ENCODE measurements at places on chromosomes 1 and 21. TPM values are rescaled to one million over a fixed set of nuclear protein-coding genes. Genes with fewer than 3 reads are reported as not detected.

The NUAK2 gene
- 17.6 TPM for polyA plus RNA-seq

The CRYBG2 gene
- polyA plus RNA-seq: not detected

The ANKRD13C gene
- 8.3 TPM for polyA plus RNA-seq

The LCE1E gene
- not detected for polyA plus RNA-seq

The CYP4Z1 gene
- not detected for polyA plus RNA-seq

The RUNX1 gene
- 45.0 TPM for polyA plus RNA-seq

The ATP1A2 gene
- 0.15 TPM for polyA plus RNA-seq

The HES3 gene
- polyA plus RNA-seq: not detected

The OVAAL gene
- polyA plus RNA-seq: not detected

The ECM1 gene
- 230 TPM for polyA plus RNA-seq

The LCE2A gene
- polyA plus RNA-seq: 0.50 TPM

The COL11A1 gene
- polyA plus RNA-seq: 4.6 TPM

The ANGPTL1 gene
- 0.03 TPM for polyA plus RNA-seq

The WDR64 gene
- polyA plus RNA-seq: not detected

The OR2L2 gene
- polyA plus RNA-seq: not detected

The C1orf87 gene
- not detected for polyA plus RNA-seq

The KCNQ4 gene
- 0.09 TPM for polyA plus RNA-seq

The GJA8 gene
- not detected for polyA plus RNA-seq

The LYPD8 gene
- not detected for polyA plus RNA-seq

The RGSL1 gene
- not detected for polyA plus RNA-seq

The STX12 gene
- 22.5 TPM for polyA plus RNA-seq

The SPATA21 gene
- not detected for polyA plus RNA-seq

The BACH1 gene
- polyA plus RNA-seq: 19.6 TPM

The FCGR3A gene
- not detected for polyA plus RNA-seq

The C1QA gene
- not detected for polyA plus RNA-seq

The FAAP20 gene
- polyA plus RNA-seq: 31.5 TPM
